ENCODE measurements at places on chromosomes 7 and 10. TPM values are rescaled to one million over a fixed set of nuclear protein-coding genes. Genes with fewer than 3 reads are reported as not detected.

CHN2 gene
- 25.5 TPM for total RNA-seq

CPA2 gene
- total RNA-seq: not detected

GPER1 gene
- 0.33 TPM for total RNA-seq

ABCB1 gene
- not detected for total RNA-seq

EPO gene
- total RNA-seq: 0.39 TPM

HOXA4 gene
- 0.43 TPM for total RNA-seq

SLC39A12 gene
- total RNA-seq: not detected

SEMA3E gene
- 0.11 TPM for total RNA-seq

ACTL6B gene
- not detected for total RNA-seq

ZNF485 gene
- 2.7 TPM for total RNA-seq

TAS2R4 gene
- 4.3 TPM for total RNA-seq

ASB10 gene
- total RNA-seq: not detected

CTAGE8 gene
- not detected for total RNA-seq

GIMAP4 gene
- not detected for total RNA-seq

SPDYE2 gene
- not detected for total RNA-seq

C10orf90 gene
- not detected for total RNA-seq

UBTD1 gene
- total RNA-seq: 33.8 TPM

TEX36 gene
- total RNA-seq: under 0.01 TPM

HMX3 gene
- not detected for total RNA-seq

SPDYE2B gene
- total RNA-seq: not detected

HECTD2 gene
- total RNA-seq: 7.5 TPM

C7orf33 gene
- total RNA-seq: not detected

ARMS2 gene
- not detected for total RNA-seq

CRYGN gene
- total RNA-seq: not detected

NUTM2E gene
- total RNA-seq: 0.11 TPM

OR9A2 gene
- total RNA-seq: 1.2 TPM

PNLIP gene
- total RNA-seq: not detected

LRCH4 gene
- 19.6 TPM for total RNA-seq

TMEM139 gene
- 1.7 TPM for total RNA-seq

HYAL4 gene
- not detected for total RNA-seq

ANKRD7 gene
- total RNA-seq: 0.79 TPM

SPDYE8 gene
- not detected for total RNA-seq

ASZ1 gene
- not detected for total RNA-seq

GNG11 gene
- under 0.01 TPM for total RNA-seq

AS3MT gene
- total RNA-seq: 2.4 TPM

EEPD1 gene
- total RNA-seq: 0.76 TPM

PDK4 gene
- total RNA-seq: not detected

CADPS2 gene
- total RNA-seq: 70.1 TPM

SUN3 gene
- total RNA-seq: not detected

NKX2-3 gene
- not detected for total RNA-seq

RARRES2 gene
- total RNA-seq: 0.79 TPM

SUV39H2 gene
- 13.8 TPM for total RNA-seq

OR2A42 gene
- not detected for total RNA-seq

All from placental epithelial cell (primary cell).